ENCODE measurements at places on chromosomes 4 and X.
A peak's percentile ranks its signal among the peaks of the same experiment; 100 is the strongest.

- DNase-seq: no peak
These were observed 193.1 kb downstream of the SLIT2 start for GRCh38 chr4:20444599-20445337.

DNA sequence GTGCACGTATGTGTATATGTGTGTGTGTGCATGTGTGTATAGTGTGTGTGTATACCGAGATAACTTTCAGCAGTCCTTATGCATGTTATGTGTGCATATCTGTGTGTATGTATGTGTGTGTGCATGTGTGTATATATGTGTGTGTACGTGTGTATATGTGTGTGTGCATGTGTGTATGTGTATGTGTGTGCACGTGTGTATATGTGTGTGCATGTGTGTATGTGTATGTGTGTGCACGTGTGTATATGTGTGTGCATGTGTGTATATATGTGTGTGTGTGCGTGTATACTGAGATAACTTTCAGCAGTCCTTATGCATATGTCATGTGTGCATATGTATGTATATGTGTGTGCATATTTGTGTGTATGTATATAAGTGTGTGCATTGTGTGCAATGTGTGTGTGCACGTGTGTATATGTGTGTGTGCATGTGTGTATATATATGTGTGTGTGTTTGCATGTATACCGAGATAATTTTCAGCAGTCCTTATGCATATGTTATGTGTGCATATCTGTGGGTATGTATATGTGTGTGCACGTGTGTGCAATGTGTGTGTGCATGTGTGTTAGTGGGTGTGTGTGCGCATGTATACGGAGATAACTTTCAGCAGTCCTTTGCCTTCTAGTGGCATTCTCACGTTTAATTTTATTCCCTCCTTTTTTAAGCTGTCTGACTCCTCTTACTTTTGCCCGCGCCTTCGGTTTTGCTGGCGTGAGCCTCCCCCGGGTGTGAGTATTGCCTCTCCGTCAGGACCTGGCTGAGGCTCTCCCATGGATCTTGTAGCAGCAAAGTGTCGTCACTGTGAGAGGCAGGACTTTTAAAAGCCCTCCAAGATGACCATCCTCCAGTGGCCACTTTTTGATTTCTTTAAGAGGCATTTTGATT is 99.6 kb upstream of the SHOX start:
- no peak for DNase-seq

GRCh38 chrX:155061760-155062159 is 9.2 kb downstream of the CMC4 start:
- no peak for DNase-seq

DNA sequence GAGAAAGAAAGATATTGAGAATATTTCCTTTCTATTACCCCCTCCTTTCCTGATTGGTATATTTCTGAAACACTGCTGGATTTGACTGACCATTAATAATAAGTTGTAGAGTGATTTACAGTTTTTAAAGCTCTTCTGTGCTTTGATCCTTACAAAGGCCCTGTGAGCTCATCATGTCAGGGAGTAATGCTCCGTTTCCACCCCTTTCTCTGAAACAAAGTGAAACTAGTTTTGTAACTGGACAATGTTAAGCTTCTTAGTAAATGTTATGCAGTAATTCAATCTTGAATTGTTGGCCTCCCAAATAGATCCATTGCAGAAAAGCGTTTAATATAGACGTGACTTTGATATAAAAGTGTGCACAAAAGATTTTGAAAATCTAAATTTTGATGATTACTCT is 190.1 kb upstream of the GNPDA2 start:
- no peak for DNase-seq

DNA sequence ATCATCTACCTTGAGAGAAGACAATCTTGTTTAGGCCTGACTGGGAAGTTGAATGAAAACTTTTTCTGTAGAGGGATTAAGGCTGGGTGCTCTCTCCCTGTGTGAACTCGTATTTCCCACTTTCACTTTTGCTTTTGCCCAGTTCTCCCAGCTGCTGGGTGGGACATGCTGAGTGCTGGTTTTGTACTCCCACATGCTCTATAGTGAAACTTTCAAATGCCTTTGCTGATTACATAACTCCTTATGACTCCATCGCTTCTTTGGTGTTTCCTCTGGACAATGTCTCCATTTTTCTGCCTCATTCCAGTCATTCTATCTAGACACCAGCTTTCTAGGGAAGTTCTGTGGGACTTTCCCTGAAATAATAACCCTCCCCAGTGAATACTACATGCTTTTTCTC is 100.5 kb downstream of the CLNK start:
- DNase-seq: no peak

DNA sequence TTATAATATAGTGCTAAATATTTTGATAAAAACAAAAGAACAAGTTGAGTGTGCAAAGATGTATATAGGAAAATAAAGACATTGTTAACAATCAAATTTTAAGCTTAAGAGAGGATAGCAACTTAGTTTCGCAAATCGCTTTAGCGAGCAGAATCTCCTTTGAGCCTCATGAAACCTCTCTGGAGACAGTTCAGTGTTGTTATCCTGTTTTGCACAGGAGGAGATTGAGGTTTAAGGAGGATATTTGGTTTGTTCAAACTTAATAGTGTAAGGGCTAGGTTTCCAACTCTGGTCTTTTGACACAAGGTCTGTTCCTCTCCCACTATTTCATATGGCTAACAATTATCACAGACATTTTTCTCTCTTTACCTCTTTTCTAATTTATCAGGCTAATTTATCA is 1848.5 kb upstream of the TENM3 start:
- DNase-seq: no peak

DNA sequence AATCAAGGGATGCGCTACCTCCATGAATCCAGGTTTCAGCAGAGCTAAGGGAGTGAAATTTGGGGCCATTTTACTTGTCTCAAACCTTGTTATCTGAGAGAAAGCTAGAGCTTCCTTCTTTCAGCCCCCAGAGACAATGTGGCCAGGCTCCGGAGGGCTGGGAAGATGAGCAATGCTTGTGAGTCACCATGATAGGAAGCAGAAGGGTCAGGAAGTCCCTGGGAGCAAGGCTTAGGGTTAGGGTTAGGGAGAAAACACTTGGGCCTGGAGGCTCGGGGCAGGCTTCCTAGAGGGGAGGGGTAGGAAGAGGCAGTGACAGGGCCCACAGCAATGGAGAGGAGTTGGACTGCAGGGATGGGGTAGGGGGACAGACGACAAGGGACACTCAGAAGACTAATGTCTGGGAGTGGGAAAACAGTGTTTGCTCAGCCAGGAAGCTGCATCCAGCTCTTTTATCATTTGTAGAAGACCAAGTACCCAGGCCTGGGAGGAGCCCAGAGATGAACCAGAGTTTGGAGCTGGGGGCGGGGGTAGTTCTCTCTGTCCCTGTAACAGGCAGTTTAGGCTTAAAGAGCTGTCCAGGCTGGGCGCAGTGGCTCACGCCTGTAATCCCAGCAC is 16.4 kb upstream of the PORCN start:
- no peak for DNase-seq

- DNase-seq: peak; percentile 43
These were observed 226.6 kb downstream of the NSUN7 start for GRCh38 chr4:40976343-40976742.

DNA sequence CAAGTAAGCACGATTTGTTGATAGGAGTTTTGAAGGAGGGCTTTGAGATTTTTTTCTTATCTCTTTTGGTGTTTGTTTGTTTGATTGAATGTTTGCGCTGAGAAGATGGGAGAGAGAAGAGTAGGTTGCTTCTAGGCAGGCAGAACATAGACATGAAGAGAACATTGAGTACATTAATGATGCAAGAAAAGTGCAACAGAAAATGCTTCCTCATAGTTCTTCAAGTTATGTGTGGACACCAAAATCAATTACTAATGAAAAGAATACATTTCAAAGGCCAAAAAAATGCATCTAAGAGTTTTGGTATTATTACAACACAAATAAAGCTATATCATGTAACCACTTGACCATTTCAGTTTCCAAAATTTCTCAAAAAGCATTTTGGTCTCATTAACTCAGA is 191.0 kb upstream of the PPARGC1A start:
- DNase-seq: no peak

GRCh38 chrX:72624194-72624593 is 51.6 kb upstream of the HDAC8 start:
- DNase-seq: no peak

DNA sequence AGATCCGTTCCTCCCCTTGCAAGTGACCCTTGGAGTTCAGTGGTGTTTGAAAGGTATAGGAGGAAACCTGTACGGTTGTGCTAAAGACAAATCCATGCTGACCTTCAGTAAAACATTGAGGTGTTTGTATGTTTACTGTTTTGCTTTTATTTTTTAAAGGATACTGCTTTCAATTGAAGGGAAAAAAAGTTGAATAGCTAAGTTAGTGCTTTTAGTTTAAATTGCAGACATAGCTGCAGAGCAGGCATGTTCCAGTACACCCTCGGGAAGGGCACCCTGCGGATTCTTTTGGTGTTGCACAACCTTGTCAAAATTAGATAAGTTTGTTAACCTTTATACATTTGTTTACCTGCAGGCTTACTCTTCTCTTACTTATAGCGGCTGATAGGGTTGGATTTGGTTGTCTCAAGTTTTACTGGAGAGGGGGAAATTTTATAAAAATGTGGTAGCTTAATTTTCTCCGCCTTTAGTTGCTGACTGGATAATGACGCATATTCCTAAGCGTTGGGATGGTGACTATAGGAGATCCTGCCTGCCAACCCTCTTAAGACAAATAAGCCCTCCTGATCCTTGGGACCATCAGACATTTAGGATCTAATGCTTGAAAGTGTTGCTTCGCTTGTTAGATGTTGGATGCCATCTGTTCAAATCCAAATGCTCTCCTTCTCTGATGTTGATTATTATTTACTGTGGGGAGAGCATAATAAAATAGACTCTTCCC is 2.0 kb downstream of the RAPGEF2 start:
- peak; percentile 24 for DNase-seq

GRCh38 chrX:107684956-107685385 is 56.7 kb downstream of the PRPS1 start:
- DNase-seq: no peak

DNA sequence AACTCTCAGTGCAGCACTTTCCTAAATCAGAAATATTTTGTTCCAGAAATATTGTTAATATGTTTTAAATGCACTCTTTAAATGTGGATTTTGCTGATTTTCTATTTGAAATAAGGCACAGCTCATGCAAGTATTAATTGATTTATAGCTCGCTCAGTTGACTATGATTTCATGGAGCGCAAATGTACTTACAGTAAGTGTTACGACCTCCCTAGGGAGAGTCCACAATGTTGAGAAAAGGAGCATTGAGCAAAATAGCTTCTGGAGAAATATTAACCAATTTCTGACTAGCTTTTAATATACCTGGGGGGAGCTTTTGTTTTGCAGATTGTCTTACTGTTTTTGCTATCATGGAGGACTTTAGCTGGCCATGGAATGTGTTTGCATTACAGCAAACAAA is 1687.5 kb downstream of the STIM2 start:
- DNase-seq: no peak

DNA sequence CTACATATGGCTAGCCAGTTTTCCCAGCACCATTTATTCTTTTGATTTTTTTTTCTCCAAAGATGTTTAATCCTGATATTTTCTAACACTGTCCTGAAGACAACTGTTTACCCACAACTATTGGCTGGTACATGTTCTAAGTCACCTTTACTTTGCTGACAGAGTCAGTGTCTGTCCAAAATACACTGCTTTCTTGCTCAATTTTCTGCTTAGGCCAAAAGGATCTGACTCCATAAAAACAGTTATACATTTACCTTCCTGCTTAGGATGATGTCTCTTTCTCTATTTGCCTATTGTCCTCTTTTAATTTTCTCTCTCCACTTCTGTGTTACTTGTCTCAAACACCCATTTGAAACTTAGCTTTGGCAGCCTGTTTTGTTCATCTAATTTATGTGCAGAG is 3.2 kb downstream of the ADH1C start:
- no peak for DNase-seq

DNA sequence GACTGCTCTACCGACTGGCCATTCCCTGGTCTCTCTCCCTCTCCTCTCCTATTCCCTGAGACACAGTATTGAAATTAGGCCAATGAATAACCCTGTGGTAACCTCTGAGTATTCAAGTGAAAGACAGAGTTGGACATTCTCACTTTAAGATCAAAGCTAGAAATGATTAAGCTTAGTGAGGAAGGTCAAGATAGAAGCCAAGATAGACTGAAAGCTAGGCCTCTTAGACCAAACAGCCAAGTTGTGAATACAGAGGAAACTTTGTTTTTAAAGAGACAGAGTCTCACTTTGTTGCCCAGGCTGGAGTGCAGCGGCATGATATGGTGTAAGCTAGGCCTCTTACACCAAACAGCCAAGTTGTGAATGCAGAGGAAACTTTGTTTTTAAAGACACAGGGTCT is 64.6 kb downstream of the KDM6A start:
- DNase-seq: no peak

- DNase-seq: no peak
These were observed 14.8 kb downstream of the SOWAHB start for GRCh38 chr4:76883147-76883546.
